Uterine smooth muscle cell (primary cell): ENCODE measurements at places on chromosomes 2 and 18. TPM values are rescaled to one million over a fixed set of nuclear protein-coding genes. Genes with fewer than 3 reads are reported as not detected.

The KCNJ3 gene
- total RNA-seq, result 0.12 and 0.22 TPM in 2 replicates

The SP5 gene
- total RNA-seq, result not detected in 2 replicates

The APOB gene
- under 0.01 TPM in 2 replicates for total RNA-seq

The HS1BP3 gene
- total RNA-seq, result 35.6 and 49.5 TPM in 2 replicates

The THSD7B gene
- total RNA-seq, result under 0.01 TPM in 1 of 2 replicates, not detected in the other

The POTEC gene
- total RNA-seq, result not detected in 2 replicates

The ANKRD53 gene
- total RNA-seq, result 0.22 and 0.50 TPM in 2 replicates

The ACTG2 gene
- 2.9 and 6.2 TPM in 2 replicates for total RNA-seq

The LNPK gene
- total RNA-seq, result 51.9 and 61.6 TPM in 2 replicates

The TRABD2A gene
- total RNA-seq, result 2.5 and 4.8 TPM in 2 replicates

The MC4R gene
- total RNA-seq, result not detected in 2 replicates

The LAMA1 gene
- total RNA-seq, result 67.1 and 184 TPM in 2 replicates

The CDH19 gene
- under 0.01 TPM in 1 of 2 replicates, not detected in the other for total RNA-seq

The EN1 gene
- under 0.01 TPM in 1 of 2 replicates, not detected in the other for total RNA-seq

The CROCC2 gene
- under 0.01 TPM in 1 of 2 replicates, not detected in the other for total RNA-seq

The MMADHC gene
- total RNA-seq, result 159 and 194 TPM in 2 replicates

The ZEB2 gene
- 44.4 and 49.6 TPM in 2 replicates for total RNA-seq

The OTOF gene
- under 0.01 and 0.66 TPM in 2 replicates for total RNA-seq

The FSHR gene
- total RNA-seq, result not detected in 2 replicates

The ALK gene
- under 0.01 TPM in 1 of 2 replicates, not detected in the other for total RNA-seq

The TUBB8B gene
- not detected in 2 replicates for total RNA-seq

The ADNP2 gene
- total RNA-seq, result 22.0 TPM in 2 replicates

The LYPD6 gene
- 3.6 and 4.4 TPM in 2 replicates for total RNA-seq

The DYNC2LI1 gene
- total RNA-seq, result 24.8 and 28.0 TPM in 2 replicates

The VPS4B gene
- total RNA-seq, result 51.6 and 52.9 TPM in 2 replicates

The IGFBP5 gene
- 201 and 731 TPM in 2 replicates for total RNA-seq

The REG1B gene
- total RNA-seq, result not detected in 2 replicates

The CLIP4 gene
- 62.1 and 110 TPM in 2 replicates for total RNA-seq

The RGPD3 gene
- 0.33 and 0.37 TPM in 2 replicates for total RNA-seq

The SERPINB7 gene
- 79.4 and 136 TPM in 2 replicates for total RNA-seq
